NCI-H526 treated with DMSO at 0.1 percent for 48 hours (cell line): ENCODE measurements at places on chromosomes 4 and X.

DNA sequence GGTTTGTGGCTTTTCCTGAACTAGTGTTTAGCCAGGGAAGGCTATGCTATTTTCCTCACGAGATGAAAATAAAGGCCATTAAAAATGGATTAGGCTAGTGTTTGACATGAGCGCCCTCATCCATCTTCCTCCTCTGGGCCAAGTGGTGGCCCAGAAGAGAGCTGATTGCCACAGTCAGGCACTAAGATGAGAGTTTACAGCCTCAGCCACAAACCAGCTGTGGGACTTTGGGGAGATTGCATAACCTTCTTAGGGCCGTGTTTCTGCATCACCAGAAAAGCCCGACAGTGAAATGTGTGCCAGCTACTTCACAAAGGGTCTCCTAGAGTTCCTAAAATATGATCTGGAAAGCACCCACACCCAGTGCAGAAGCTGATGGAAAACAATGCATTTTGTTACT is 42.3 kb upstream of the LNX1 start:
- DNase-seq = no peak

GRCh38 chrX:121975671-121976070 is 928.3 kb downstream of the GLUD2 start:
- no peak for DNase-seq

DNA sequence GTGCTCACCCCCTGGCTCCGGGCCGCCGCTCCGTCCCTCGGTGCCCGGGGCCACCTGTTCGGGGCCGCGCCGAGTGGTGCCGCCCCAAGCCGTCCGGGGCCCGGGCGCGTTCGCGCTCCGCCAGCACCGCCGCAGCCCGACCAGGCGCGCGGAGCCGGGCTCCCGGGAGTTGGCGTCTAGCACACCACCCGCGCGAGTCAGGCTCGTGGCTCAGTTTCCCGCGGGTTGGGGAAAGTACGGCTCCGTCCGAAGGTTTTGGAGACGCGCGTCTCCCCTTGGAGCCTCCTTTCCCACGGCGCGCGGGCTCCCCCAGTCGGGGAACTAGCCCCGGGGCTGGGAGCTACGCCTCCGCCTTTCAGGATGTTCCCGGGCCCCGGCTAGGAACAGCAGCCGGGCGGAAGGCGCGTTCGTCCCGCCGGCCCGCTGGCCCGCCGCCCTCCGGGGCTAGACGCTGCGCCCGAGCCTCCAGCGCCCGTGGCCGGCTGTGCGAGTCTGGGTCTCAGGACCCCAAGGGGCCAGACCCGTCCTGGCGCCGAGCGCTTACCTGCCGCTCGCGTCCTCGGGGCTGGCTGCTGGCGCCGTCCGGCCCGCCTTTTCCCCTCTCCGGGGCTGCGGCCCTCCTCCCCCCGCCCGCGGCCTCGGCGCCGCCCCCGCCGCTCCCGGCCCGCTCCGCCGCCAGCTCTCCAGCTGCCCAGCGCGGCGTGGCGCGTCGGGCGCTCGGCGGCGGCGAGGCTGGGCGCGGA is at the start of gene ADGRG2:
TSS of gene ADGRG2 (minus strand) at position 571 of the 743 bp plus-strand sequence. CDS start 53,634 bp downstream, outside the sequence.
- no peak for DNase-seq

GRCh38 chrX:129653971-129654651 is 645 bp downstream of the APLN start:
- no peak for DNase-seq

- DNase-seq = no peak
Observed at GRCh38 chr4:41878991-41879491, 56.2 kb upstream of the TMEM33 start.

DNA sequence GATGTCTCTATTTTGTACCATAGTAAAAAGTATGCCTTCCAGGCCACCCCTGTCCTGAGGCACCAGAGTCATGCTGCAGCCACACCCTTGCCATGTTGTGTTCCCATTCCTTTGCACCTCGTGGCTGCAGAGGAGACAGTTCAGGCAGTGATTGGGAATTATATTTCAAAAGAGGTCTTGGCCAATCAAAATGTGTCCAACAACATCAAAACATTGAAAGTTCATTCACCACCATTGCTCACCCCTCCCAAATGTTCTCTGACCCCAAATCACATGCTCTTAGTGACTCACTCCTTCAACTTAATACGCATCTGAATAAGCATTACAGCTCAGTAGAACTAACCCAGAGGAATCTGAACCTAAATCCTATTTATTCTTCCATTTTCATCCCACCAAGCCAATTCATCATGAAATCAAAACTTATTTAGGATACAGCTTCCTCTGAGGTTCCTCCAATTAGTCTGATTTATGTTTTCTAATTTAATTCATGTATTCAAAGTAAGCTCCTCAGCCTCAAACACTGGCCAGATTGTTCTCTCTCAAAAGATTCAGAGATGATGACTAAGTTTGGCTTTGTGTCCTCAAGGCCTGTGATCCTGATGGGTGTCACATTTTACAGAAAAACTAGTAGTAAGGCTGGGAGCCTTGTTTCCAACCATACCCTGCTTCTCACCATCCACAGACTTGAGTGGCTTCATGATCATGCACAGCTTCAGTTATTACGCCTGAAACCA is 323.2 kb upstream of the INTU start:
- no peak for DNase-seq

GRCh38 chr4:104494185-104494584 is 509 bp downstream of the CXXC4 start:
- no peak for DNase-seq

- no peak for DNase-seq
Observed at GRCh38 chr4:25608644-25609043, 47.0 kb upstream of the SLC34A2 start.

- no peak for DNase-seq
Observed at GRCh38 chrX:623599-624315, 6.8 kb upstream of the SHOX start.

DNA sequence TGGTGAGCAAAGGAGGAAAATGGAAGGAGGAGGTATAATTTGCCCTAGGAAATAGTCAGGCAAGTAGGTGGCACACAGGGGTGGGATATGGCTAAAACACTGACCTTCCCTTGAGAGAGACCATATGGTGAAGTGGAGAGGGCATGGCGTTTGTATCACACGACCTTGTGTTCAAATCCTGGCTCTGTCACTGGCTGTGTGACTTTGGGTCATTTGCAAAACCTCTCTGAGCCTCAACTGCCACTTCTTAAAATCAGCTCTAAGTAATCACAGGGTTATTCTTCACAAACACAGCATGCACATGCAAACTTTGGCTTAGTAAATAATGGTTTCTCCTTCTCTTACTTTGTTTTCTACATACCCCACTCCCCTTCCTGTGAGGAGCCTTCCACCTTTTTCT is 8.7 kb downstream of the PDGFRA start:
- DNase-seq = no peak

DNA sequence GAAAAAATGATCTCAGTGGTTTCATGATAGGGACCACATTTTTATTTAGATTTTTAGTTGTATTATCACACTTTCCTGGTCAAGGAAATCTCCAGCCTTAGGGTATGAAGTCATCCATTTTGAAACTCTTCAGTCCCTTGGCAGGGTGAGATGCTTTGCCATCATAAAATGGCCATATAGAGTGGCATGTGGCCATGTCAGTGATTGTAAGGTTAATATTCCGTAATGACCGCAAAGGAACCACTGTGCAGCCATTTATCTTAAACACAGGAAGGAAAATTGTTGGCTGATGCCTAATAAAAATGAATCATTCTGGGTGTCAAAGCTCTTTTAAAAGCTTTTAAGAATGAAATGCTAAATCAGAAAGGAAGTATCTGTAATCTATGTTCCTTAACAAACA is 35.6 kb downstream of the COMMD8 start:
- no peak for DNase-seq

DNA sequence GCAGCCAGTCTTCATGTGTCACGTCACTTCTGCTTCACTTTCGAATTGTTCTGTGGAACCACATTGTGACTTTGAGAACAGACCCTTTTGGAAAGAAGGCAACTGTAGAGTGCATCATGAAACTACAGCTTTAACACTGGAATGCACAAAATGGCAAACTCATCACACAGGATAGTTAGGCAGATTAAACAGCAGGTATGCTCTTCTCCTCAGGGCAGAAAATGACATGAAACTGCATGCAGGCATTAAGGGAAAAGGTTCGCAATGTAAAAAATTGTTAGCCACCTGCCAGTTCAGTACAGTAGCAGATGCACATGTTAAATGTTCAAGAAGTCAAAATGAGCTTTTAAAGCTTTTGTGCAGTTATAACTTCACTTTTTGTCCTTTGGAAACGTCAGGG is 864.6 kb upstream of the IGFBP7 start:
- DNase-seq = no peak

DNA sequence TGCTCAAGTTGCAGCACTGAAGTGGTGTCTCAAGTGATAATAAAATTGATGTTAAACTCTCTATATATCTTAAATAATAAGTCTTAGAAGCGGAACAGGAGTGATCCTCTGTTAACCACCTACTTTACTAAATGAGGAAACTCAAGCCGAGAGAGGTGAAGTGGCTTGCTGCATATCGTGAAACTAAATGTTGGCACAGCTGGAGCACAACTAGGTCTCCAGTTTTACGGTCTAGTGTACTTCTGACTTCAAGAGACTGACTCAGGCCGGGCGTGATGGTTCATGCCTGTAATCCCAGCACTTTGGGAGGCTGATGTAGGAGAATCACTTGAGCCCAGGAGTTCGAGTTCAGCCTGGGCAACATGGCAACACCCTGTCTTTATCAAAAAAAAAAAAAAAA is 35.5 kb upstream of the PLS3 start:
- DNase-seq = no peak
